ENCODE measurements at places on chromosomes 2 and 18.

DNA sequence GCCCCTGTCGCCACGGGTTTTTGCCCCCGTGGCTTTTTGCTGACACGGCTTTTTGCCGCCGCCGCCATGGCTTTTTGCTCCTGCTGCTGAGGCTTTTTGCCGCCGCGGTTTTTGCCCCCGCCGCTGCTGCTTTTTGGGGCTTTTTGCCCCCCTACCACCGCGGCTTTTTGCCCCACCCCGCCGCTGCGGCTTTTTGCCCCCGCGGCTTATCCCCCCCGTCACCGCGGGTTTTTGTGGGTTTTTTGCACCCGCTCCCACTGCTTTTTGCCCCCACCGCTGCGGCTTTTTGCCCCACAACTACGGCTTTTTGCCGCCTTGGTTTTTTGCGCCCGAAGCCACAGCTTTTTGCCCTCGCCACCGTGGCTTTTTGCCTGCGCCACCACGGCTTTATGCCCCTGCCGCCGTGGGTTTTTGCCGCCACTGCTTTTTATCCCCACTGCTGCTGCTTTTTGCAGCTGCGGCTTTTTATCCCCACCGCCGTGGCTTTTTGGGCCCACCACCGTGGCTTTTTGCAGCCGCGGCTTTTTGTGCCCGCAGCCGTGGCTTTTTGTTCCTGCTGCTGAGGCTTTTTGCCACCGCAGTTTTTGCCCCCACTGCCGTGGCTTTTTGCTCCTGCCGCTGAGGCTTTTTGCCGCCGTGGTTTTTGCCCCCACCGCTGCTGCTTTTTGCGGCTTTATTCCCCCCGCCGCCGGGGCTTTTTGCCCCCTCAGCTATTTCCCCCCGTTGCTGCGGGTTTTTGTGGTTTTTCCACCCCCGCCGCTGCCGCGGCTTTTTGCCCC, 2798.0 kb upstream of the TEKT4 start:
- no peak for DNase-seq

DNA sequence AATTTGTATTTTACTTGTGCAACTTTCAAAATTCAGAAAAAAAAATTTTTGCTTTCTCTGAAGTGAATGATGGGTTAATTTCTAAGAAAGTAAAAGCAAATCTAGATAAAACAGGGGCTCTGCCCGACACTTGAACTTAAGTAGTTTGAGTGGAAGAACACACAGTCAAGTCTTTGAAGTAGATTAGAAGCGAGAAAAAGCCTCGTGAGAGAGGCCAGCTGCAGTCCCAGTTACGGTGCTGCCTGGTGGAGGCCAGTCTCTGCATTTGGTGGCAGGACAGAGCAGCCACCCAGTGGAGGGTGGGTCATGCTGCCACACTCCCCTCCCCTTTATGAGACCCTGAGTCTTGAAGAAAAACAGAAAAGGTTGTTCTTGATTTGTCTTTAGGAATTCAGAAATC, 81.8 kb downstream of the INPP5D start:
- no peak for DNase-seq

DNA sequence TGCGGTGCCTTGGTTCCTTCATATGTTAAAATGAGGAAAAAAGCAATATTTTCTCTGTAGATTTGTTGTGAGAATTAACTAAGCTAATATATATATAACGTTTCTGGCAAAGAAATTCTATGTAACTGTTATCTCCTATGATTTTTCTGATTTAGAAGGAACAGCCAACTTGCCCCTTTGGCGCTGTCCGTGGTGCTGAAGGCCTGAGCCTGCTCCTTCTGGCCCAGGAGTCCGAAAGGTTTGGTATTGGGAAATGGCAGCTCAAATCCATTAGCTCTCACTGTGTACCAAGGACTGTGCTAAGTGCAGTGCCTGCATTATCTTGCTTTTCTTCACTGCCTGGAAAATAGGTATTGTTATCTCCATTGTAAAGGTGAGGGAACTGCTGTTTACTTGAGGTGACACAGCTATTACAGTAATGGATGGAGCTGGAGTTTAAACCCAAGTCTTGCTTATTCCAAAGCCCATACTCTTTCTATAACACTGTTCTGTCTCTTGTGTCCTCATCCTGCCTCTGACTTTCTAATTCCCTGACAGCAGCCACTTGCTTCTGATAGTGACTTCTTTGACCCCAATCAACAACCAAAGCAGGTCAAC, 52.2 kb downstream of the C1QL2 start:
- no peak for DNase-seq

- DNase-seq, result peak; percentile 60
These were observed 267.4 kb downstream of the PHLPP1 start for GRCh38 chr18:62982600-62983251.

GRCh38 chr18:48941672-48942071, 9.1 kb downstream of the SMAD7 start:
- DNase-seq, result no peak

GRCh38 chr18:46098616-46098933, 479 bp upstream of the ATP5F1A start:
- DNase-seq, result no peak

- no peak for DNase-seq
These were observed 125.6 kb upstream of the HS6ST1 start for GRCh38 chr2:128444121-128444771.

GRCh38 chr2:81068144-81068543, 763.6 kb upstream of the LRRTM1 start:
- no peak for DNase-seq

GRCh38 chr18:64027931-64028695, 58.2 kb downstream of the SERPINB8 start:
- DNase-seq, result no peak

- DNase-seq, result peak; percentile 61
These were observed 753 bp downstream of the ITPRIPL1 start for GRCh38 chr2:96325884-96326255.

DNA sequence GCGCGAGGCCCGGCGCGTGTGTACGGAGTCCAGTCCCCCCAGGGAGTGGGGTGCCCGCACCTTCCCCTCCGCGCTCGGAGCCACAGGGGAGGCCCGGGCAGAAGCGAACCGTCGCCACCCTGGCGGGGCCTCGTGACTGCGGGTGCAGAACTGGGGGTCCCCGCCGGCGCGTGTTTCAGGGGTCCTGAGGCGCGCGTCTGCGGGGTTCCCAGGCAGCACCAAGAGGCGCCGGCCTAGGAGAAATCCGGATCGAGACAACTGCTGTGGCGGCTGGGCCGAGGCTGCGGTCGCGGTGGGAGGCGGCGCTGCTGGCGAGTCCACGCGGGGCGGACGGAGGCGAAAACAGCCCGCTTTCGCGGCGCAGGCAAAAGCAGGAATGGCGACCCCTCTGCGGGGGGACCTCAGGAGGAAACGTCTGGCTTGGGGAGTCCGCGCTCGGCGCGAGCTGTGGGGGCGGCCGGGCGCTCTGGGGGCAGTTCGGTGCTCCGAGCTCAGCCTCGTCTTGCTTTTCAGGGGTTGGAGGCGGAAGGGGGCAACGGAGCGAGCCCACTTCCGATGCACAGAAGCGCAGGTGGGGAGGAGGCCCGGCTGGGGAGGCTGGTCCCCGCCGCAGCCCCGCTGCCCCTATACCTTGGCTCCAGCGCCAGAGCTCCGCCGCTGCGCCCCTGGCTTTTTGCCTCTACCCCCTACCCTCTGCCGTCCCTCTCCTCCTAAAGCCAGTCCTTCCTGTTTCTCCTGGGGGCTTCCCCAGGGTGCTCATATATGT, 81.5 kb upstream of the LDLRAD4 start:
- DNase-seq, result no peak

- no peak for DNase-seq
These were observed 8.0 kb downstream of the ALLC start for GRCh38 chr2:3665886-3666612.

DNA sequence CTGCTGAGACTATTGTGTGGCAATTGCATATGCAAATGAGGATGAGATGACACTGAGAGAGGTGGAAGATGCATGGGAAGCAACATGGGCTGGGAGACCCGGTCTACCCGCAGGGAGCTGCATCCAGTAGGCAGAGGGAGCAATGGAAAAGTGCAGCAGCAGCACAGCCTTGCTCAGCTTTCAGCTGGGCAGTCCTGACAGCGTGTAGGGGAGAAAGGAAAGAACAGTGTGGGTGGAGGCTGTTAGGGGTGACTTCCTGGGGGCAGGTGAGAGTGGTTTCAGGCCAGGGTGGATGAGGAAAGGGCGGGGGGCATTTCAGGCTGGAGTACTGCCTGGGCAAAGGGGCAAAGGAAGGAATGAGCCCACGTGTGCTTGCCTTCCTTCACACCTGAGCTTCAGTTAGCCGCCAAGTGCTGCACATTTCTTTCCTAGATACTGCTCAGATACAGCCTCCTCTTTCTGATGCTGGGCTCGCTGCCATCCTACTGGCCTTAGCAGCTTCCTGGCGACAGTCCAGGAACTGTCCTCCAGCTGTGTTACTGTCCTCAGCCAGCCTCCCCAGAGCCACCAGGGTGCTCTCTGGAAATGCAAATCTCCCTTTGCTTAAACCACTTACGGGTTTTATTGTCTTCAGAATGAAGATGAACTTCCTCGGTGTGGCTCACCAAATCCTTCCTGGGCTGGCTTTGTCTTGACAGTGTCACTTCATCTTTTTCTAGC, 276.3 kb downstream of the TSN start:
- no peak for DNase-seq

- DNase-seq, result no peak
These were observed 4.0 kb downstream of the CIDEA start for GRCh38 chr18:12257996-12258718.

- DNase-seq, result no peak
These were observed 207.6 kb upstream of the SMIM21 start for GRCh38 chr18:75635096-75635495.

- DNase-seq, result no peak
These were observed 7.6 kb downstream of the GPR148 start for GRCh38 chr2:130736487-130736886.

- DNase-seq, result no peak
These were observed 6.5 kb upstream of the STAMBP start for GRCh38 chr2:73822276-73822675.

GRCh38 chr18:54767098-54767497, 61.2 kb upstream of the RAB27B start:
- DNase-seq, result no peak

DNA sequence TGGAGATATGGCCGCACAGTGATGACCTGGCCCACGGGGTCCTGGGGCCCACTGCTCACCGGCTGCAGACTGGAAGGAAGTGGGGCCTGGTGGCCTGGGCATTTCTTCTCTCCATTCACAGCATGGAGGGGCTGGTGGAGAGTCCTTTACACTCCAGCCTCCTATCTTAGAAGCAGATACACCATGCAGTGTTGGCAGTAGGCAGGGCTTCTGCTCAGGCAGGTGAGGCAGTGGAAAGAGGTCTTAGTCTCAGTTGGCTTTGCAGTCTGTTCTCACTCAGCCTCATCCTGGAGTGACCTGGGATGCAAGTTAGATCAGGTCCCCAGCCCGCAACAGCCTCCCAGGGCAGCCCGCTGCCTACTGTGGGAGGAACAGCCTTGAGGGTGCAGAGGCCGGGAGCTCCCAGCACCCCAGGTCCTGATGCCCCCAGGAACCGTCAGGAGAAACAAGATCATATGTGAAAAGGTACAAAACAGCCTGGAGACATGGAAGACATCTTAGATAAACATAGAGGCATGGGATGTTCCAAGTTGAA, 45.8 kb upstream of the OTOS start:
- no peak for DNase-seq

DNA sequence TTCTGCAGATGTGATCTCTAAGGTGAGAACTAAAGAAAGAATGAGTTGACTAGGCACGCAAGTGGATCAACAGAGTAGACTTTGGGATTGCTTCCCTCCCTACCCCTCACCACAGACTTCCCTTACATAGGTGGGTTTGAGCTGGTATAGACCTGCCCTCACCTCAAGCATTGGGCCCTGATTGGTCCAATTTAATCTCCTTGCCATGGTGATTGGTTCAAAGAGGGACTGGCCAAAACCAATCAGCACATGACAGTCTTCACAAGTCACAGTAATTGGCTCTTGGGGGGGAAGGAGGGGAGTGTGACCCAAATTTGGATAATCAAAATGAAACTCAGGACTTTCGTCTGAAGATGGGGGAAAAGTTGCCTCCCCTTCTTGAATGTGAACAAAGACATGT, 36.6 kb upstream of the LNPK start:
- DNase-seq, result no peak

GRCh38 chr2:107729440-107729839, 97.3 kb upstream of the RGPD4 start:
- no peak for DNase-seq

- DNase-seq, result no peak
These were observed 50.0 kb upstream of the DSG1 start for GRCh38 chr18:31267823-31268481.

- no peak for DNase-seq
These were observed 410.9 kb upstream of the TCF4 start for GRCh38 chr18:55998801-55999385.

DNA sequence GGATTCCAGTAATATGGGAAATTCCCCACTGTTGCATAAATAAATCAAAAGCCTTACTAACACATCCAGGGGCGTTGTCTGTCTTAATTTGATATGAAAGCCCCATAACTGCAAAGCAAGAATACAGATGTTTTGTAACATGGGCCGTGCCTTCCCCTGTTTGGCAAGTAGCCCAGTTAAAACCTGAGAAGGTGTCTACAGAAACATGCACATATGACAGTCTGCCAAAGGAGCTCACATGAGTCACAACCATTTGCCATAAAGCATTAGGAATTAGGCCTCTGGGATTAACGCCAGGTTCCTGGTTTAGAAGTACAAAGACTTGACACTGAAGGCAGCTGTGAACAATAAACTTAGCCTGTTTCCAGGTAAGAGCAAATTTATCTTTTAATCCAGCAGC, 43.1 kb upstream of the LONRF2 start:
- DNase-seq, result no peak

- no peak for DNase-seq
These were observed 11.0 kb downstream of the CROCC2 start for GRCh38 chr2:240917009-240917683.

DNA sequence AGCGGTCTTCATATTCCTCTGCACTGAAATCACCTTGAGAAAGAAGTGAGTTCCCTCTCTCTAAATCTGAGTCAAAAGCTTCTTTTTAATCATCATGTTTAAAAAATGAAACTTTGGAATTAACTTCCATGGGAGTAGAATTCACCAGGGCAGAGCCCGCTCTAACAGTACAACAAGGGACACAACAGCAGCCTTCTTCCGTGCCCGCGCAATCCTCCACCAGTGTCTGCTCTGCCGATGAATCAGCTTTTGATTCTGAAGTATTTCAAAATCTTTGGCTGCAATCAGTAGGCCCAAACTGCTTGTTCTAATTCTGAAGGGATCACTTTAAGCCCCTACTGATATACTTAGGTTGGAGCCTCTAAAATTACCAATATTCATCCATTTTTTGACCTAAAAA, 76.9 kb downstream of the USP40 start:
- no peak for DNase-seq

- no peak for DNase-seq
These were observed 77.0 kb downstream of the EPC2 start for GRCh38 chr2:148721520-148721931.

DNA sequence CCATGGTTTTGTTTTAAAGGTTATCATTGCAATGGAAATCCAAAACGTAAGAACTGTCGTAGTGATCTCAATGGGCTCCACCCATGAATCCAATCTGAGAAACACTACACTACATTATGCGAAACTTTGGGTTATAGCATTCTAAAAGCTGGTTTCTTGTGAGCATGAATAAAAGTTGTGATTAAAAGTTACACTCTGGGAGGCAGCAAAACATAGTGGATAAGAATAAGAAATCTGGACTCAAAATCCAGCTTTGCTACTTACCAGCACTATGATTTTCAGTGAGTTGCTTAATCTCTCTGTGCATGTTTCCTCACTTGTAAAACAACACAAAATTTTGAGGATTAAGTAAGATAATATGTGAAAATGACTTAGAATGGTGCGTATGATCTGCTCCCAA, 25.7 kb upstream of the THOC1 start:
- no peak for DNase-seq

Measured in CD4-positive, alpha-beta T cell treated with Interleukin-4 for 1 hour (primary cell).